ENCODE measurements at places on chromosomes 16 and 17. TPM values are rescaled to one million over a fixed set of nuclear protein-coding genes. Genes with fewer than 3 reads are reported as not detected.

GRCh38 chr16:83113317-83113716, 486.5 kb downstream of the CDH13 start:
- DNase-seq = peak; percentile 25
- H3K36me3 ChIP-seq = no peaks in the 10 kb centered on the region
- H3K27me3 ChIP-seq = peaks cover 33% of the 10 kb centered on the region

DNA sequence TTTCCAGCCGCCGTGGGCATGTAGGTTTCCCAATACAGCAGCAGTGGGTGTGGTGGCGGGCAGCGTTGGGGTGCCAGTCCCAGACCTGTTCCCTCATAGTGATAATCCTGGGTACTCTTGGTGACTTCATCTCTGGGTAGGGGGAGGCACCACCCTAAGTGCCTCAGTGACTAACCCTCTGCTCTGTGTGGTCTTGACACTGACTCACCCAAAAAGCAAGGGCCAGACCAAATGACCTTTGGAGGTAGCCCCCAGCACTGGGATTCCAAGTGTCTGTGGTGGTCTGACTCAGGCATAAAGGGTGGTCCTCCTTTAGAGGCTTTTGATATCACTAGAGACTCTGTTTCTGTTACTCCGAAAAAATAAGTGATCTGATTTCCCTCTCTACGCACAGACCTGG, 908 bp downstream of the CALB2 start:
- H3K4me3 ChIP-seq = no peak overlapping the region
- peaks cover 2% of the 10 kb centered on the region for H3K4me1 ChIP-seq
- no peak for DNase-seq
- H3K36me3 ChIP-seq = no peaks in the 10 kb centered on the region

GRCh38 chr16:926715-927114, 44.1 kb downstream of the LMF1 start:
- H3K4me3 ChIP-seq = no peak overlapping the region
- H3K27me3 ChIP-seq = no peaks in the 10 kb centered on the region
- H3K4me1 ChIP-seq = no peaks in the 10 kb centered on the region
- no peak for DNase-seq

Gene LGALS9C
- not detected for total RNA-seq

Gene NPIPB2
- 16.6 TPM for total RNA-seq

- no peak for DNase-seq
- no peak overlapping the region for H3K27ac ChIP-seq
- H3K27me3 ChIP-seq = no peaks in the 10 kb centered on the region
- no peaks in the 10 kb centered on the region for H3K4me1 ChIP-seq
- no peak overlapping the region for H3K4me3 ChIP-seq
These were observed 150.3 kb upstream of the AXIN2 start for GRCh38 chr17:65711671-65712276.

Gene CRYBA1
- total RNA-seq = not detected

DNA sequence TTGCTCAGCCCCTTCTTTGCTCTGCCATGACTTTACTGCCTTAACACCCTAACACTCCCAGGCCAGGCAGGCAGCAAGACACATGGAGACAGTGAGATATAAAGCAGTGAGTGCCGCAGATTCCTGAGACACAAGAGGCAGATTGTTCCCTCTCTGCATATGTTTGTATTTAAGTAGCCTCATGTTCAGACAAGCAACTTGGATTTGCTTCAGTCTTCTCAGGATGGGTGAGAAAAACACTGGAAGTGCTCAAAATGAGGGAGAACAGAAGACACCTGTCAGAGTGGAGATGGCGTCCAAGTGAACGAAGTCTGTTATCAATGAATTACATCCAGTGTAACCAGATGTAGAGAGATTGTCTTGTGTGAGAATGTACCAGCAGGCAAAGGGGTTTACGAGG, 86.8 kb downstream of the CES1 start:
- H3K36me3 ChIP-seq = no peaks in the 10 kb centered on the region
- no peak overlapping the region for H3K27ac ChIP-seq
- DNase-seq = no peak
- no peak overlapping the region for H3K4me3 ChIP-seq
- peaks cover 39% of the 10 kb centered on the region for H3K27me3 ChIP-seq

DNA sequence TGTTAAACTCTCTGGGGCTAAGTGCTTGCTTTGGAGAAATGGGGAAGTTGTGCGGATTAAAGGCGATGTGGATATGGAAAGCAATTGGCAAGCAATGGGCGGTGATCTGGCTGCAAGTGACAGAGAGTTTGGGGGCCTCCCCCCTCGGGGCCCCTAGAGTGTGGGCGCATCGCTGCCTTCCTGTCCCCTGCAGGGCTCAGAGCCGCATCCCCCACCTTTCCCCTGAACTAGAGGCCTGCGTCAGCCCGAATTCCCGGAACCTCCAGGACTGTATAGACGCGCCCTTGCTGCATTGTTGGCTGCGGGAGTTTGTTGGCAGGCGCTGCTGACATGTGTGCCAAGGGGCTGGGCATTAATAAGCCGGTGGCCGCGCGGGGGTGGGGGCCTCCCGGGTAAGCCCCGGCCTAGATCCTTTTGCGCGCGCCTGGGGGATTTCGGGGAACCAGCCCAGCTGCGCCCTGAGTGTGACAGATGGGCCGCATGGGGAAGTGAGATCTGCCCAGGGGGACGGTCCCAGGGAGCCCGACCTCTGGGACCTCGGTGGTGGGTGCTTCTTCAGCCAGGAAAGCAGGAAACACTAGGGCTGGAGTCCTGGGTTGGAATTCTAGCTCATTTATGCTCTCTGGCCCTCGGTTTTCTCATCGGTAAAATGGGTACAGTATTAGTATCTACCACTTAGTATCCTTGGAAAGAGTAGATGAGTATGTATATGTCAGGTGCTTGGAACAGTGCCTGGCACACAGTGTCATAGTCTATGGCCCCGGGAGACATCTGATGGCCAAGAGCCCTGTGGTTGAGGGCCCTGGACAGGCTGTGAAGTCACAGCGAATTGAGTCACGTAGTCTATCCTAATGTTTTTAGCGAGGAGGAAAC, 1.0 kb downstream of the EEF2K start:
- H3K27me3 ChIP-seq = peaks cover 4% of the 10 kb centered on the region
- peaks cover 8% of the 10 kb centered on the region for H3K4me1 ChIP-seq
- H3K36me3 ChIP-seq = peaks cover 2% of the 10 kb centered on the region
- peak overlapping the region; percentile 82 for H3K4me3 ChIP-seq
- no peak for DNase-seq

Gene OVCA2
- total RNA-seq = 25.4 TPM

- H3K4me3 ChIP-seq = no peak overlapping the region
- no peak for DNase-seq
- H3K4me1 ChIP-seq = peaks cover 2% of the 10 kb centered on the region
- H3K27me3 ChIP-seq = peaks cover 15% of the 10 kb centered on the region
These were observed 39.6 kb upstream of the PLCG2 start for GRCh38 chr16:81739503-81739902.

DNA sequence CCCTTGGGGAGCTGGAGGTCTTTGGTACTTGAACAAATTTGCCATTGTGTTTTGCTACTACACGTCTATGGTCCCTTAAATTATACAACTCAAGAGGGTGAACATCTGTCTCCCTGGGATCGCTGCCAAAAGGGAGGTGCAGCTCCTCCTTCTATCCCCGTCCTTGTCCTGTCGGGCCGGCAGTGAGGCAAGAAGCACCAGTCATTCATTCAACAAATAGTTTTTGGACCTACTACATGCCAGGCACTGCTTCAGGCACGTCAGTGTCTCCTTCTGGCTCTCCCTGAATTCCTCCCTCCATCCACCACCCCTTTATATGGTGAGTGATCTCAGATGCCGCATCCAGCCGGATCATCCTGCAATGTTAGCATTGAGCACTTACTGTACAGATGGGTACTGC, 2.2 kb upstream of the RPL38 start:
- peaks cover 14% of the 10 kb centered on the region for H3K4me1 ChIP-seq
- H3K4me3 ChIP-seq = no peak overlapping the region
- DNase-seq = no peak
- H3K36me3 ChIP-seq = peaks cover 10% of the 10 kb centered on the region

Gene GNGT2
- not detected for total RNA-seq

Gene SLC9A5
- total RNA-seq = 3.4 TPM

Gene OSGIN1
- total RNA-seq = 2.7 TPM

- no peaks in the 10 kb centered on the region for H3K4me1 ChIP-seq
- H3K4me3 ChIP-seq = no peak overlapping the region
- no peaks in the 10 kb centered on the region for H3K27me3 ChIP-seq
- no peak for DNase-seq
- no peaks in the 10 kb centered on the region for H3K36me3 ChIP-seq
These were observed 42.5 kb downstream of the ST3GAL2 start for GRCh38 chr16:70396246-70396904.

DNA sequence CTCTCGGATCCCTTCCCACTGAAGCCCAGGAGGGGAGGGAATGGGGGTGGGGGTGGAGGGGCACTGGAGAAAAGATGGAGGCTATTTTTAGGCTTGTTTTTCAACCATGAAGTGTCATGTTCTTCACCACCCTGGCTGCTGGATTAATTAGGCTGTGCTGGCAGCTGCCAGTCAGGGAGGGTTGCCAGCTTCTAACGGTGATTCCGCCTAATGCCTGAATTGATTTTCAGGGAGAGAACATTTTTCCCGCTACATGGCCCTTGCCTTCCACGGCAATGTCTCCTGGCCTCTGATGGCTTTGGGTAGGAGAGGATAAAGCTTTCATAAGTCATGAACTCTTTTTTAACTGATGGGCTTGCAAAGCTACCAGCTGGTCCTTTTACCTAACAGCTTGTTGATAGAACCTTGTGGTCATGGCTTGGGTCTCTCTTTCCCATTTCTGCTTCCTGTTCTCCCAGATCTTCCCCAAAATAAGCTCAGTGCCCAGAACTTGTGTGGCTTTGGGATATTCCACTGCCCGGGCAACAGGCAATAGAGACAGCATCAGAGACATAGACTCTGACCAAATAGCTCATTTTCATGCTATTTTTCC, 167.4 kb downstream of the PITPNC1 start:
- peaks cover 13% of the 10 kb centered on the region for H3K4me1 ChIP-seq
- no peak overlapping the region for H3K27ac ChIP-seq
- no peak for DNase-seq
- H3K27me3 ChIP-seq = no peaks in the 10 kb centered on the region
- no peak overlapping the region for H3K4me3 ChIP-seq

DNA sequence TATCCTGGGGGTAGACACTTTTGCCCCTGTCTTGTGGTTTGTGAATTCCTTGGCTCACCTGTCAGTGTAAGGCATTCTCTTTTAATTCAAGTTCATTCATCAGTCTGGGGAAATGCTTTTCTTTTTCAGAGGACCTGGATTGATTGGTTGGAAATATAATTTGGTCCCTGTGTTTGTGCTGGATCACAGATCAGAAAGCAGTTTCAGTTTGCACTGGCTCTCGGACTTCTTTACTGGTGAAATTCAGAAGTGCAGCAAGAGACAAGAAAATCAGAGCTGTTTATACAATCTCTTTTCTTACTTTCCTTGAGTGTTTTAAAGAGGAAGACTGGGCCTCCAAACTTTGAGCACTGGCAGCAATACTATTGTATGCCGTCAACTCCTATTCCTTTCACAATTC, 161.8 kb upstream of the KCNJ16 start:
- H3K4me3 ChIP-seq = no peak overlapping the region
- no peaks in the 10 kb centered on the region for H3K4me1 ChIP-seq
- H3K27me3 ChIP-seq = no peaks in the 10 kb centered on the region

DNA sequence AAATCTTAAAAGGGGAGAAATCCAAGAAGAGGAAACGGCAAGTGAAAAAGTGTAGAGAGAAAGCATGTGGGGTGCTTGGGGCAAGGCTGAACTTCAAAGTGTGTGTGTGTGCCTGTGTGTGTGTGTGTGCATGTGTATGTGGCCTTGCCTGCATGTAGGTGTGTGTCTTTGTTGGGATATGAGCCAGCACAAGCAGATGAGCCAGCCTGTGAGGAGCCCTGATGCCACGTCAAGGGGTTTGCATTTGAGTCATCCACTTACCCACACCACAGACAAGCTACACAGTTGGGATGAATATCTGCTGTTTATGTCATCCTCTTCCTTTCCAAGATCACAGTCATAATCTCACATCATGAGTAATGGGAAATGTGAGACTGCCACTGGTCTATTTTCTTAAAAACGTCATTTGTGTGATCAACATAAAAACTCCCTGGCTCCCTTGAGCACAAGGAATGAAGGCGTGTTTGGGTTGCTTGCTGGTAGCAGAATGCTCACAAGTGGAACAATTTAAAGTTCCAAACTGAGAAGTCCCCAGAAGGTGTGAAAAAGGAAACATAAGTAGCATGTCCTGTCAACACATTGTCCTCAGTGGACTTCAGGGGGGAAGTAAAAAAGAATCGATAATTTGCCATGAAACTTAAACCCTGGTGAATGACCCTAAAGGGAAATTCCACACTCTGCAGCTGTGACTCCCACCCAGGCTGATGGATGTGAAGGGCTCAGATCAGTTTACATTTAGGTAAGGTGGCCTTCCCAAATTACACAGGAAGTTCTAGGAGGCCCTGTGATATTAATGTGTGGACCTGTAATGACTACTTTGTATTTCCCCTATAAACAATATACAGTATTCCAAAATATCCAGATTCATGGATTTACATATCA, 14.7 kb downstream of the KCTD19 start:
- H3K36me3 ChIP-seq = no peaks in the 10 kb centered on the region
- peaks cover 10% of the 10 kb centered on the region for H3K27me3 ChIP-seq
- no peak overlapping the region for H3K27ac ChIP-seq
- peaks cover 5% of the 10 kb centered on the region for H3K4me1 ChIP-seq
- H3K4me3 ChIP-seq = no peak overlapping the region
- DNase-seq = no peak

GRCh38 chr16:84881702-84882521, 62.1 kb downstream of the CRISPLD2 start:
- peaks cover 9% of the 10 kb centered on the region for H3K27me3 ChIP-seq
- H3K36me3 ChIP-seq = peaks cover 20% of the 10 kb centered on the region
- DNase-seq = no peak
- H3K4me3 ChIP-seq = no peak overlapping the region
- no peak overlapping the region for H3K27ac ChIP-seq
- peaks cover 15% of the 10 kb centered on the region for H3K4me1 ChIP-seq

Gene PITPNM3
- total RNA-seq = 2.8 TPM

DNA sequence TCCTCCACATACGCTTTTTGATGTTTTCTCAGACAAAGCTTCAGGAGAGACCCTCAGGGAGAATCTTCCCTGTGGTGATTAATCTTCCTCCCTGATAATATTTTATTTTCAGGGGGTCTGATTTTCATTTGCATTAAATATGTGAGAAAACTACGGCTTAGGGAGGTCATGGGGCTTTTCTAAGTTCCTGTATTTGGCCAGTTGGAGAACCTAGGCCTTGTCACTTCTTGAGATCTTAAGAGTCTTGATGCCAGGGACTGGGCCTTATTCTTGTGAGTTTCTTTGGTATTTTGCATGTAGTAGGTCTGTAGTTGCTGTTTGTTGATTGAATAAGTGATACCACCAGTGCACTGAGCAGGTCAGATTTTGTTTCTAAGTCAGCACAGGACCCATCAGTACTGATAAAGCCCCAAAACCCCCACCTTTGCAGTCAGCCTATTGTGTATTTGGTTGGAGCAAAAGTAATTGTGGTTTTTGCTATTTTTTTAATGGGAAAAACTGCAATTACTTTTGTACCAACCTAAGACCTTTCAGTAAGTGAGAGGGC, 130.1 kb downstream of the PRKCA start:
- H3K27me3 ChIP-seq = no peaks in the 10 kb centered on the region
- DNase-seq = no peak

Gene AXIN2
- total RNA-seq = 10.2 TPM

Data from progenitor cell of endocrine pancreas (in vitro differentiated cells).